ENCODE measurements at places on chromosomes 1 and 21.

DNA sequence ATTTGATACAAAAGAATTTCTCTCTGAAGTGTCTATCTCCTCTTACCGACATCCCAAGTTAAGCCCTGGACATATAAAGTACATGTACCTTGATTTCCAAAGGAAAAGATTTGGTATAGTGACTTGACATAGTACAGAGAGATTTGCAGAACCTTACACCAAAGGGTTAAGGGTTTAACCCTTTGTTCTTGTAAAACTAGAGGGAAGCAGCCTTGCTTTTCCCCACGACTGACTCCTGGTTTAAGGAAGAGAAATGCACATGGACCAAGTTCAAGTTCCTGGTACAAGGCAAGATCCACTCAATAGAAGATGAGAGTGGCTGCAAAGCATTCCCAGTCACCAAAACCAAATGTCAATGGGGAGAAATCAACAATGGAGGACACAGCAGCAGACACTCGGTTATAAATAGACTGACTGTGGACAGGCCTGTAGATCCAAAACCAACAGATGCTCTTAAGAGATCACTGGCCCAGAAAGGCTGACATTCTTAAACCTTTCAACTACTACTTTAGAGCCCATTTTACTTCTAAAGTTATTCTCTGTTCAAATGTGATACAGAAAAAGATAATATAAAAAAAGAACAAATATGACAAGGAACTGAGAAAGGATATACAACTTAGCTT lies 69.4 kb downstream of the PUM1 start:
- no peak for DNase-seq

GRCh38 chr1:184118046-184118445 lies 66.5 kb downstream of the TSEN15 start:
- DNase-seq = peak; percentile 96

DNA sequence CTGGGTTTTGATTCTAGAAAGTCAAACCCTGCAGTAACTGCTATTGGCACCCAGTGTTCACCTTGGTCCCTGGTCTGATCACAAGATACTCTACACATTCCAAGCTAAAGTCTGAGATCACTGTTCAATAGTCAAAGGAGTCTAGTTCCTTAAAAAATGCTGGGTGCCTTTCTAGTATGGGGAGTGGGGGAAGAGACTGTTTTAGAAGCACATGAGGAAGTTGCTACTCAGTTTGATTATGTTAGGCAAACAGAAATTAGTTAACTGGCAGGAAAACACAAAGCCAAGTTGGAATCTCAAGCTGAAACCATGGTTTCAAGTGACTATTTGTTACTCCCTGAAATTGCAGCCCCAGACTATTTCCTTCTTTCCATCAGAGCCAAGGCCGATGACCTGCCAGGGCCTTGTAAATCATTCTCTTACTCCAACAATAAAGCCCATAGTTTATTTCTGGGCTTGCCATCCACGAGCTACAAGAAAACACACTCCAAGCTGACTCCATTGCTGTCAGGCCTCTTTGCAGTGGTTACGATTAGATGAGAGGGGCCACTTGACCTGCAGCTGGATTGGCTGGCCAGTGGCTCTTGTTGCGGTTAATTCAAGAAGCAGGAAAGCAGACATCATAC lies 21.1 kb upstream of the VTCN1 start:
- DNase-seq = no peak

DNA sequence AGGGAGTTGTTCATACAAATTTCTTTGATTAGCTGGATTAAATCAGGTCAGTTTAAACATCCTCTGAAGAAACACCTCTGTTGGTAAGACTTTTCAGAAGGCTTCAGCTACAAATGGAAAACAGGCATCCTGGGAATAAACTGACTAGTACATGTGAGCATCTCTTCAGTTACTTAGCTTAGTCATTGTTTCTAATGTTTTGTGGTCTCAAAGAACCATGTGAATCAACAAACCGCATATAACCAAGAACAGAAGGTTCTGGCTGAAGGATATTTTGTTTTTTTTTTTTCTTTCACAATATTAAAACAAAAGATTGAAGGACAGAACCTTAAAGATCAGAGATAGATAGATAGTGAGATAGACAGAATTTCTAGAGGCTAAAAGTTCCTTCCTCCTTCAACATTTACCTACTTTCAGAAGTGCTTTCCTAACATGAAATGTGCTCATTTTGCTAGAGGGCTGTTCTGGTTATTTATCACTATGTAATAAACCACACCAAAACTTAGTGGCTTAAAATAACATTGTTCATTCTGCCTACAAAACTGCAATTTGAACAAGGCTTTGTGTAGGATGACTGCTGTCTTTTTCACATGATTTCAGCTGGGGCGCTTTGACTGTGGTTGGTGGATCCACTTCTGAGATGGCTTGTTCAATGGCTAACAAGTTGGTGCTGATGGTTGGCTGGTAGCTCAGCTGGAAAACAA lies 119.8 kb upstream of the PTGFR start:
- DNase-seq = no peak

DNA sequence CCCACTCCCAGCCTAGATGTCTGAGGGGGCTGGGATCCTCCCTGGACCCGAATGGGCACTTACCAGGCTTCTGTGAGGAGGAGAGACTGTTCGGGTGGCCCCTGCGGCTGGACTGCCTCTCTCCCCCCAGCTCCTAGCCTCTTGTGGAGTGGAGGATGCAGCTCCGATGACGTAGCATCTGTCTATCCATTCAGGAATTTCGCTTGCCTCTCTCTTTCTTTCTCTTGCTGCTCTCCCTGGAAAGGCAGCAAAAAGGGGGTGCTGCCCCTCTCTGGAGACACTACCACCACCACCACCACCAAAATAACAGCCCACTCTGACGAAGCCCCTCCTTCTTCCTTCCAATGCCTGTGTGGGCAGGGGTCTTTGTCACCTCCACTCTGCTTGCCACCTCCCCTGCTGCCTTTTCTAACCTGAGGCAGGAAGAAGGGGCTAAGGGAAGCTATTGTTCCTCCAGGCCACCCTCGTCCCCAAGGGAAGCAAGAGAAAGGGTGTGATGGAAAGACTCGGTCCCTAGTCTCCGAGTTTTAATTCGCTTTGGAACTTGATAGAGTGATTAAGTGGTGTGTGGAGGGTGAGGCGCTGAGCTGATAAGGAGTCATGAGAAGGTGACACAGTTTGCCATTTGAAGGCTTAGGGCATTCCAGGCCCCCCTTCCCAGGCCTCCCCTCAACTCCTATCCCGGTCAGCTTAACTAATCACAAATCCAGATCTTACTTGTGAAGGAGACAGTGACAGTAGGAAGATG lies 60.5 kb downstream of the RHBG start:
- no peak for DNase-seq
